Activated naive CD8-positive, alpha-beta T cell treated with anti-CD3 and anti-CD28 coated beads for 36 hours (primary cell): ENCODE measurements at places on chromosomes 1 and 21. TPM values are rescaled to one million over a fixed set of nuclear protein-coding genes. Genes with fewer than 3 reads are reported as not detected.

Gene SLAMF9
- total RNA-seq = not detected

Gene ARID1A
- total RNA-seq = 78.4 TPM

GRCh38 chr1:20847611-20848080 is 60.5 kb upstream of the HP1BP3 start:
- H3K36me3 ChIP-seq = peaks cover 36% of the 10 kb centered on the region
- no peaks in the 10 kb centered on the region for H3K27me3 ChIP-seq
- H3K4me1 ChIP-seq = no peaks in the 10 kb centered on the region
- no peak for DNase-seq

DNA sequence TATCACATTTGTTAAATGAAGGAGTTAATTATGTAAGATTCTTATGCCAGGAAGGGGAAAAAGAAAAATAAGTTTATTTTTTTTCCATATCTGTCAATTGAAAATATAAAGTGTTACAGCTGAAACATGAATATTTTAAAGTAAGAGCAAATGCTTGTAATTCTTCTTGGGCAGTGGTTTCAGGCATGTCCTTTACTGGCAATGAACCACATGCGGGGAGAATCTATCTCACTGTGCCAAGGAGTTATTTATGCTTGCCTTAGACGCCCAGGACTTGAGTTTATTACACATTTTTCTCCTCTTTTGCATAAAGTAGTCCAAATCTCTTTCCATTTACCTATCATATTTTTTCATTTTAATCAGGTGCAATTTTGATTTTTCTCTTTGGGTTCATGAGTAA is 207.8 kb upstream of the NRIP1 start:
- no peaks in the 10 kb centered on the region for H3K36me3 ChIP-seq
- no peaks in the 10 kb centered on the region for H3K4me1 ChIP-seq
- no peak for DNase-seq
- H3K27me3 ChIP-seq = no peaks in the 10 kb centered on the region

DNA sequence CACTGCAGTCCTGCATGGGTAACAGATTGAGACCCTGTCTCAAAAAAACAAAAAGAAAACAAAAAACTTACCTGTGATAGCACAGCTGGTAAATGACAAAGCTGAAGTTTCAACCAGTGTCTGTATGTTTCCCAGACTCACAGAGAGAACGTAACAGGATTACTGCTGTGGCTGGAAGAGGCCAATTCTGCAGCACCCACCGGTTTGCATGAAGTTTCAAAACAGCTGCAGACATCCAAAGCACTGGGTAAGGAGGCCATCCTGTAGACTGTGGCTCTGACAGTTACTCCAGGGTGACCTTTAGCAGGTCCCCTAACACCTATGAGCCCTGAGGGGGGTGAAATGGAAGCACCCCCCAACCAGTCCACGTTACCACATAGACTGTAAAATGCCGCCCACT is 7.5 kb downstream of the ID3 start:
- H3K27me3 ChIP-seq = no peaks in the 10 kb centered on the region
- H3K27ac ChIP-seq = no peak overlapping the region
- DNase-seq = no peak
- H3K36me3 ChIP-seq = peaks cover 2% of the 10 kb centered on the region
- H3K4me3 ChIP-seq = no peak overlapping the region
